ENCODE measurements at places on chromosomes 16 and 17.

DNA sequence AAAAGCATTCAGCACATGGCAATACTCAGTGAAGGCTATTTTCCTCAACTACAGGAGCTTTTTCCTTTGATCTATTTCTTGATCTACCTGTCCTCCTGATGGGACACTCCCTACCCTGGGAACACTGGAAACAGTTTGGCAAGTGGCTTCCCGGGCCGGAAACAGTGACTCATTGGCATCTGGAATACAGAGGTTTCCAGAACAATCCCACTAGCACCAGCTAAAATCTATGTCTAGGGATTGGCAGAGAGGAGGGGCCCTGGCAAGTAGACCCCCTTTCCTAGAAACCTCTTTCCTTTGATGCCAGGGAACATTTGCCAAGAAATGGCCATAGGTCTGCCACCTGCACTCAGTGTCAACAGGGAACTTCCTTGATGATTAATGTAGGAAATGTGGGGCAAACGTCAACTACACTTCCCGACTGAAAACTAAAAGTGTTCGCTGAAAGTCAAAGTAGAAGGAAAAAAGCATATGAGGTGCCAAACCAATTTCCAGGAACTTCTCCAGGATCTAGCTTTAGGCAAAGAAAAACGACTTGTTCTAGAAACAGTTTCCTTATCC is 30.4 kb upstream of the FBXW10B start:
- no peak for DNase-seq

- DNase-seq, result no peak
Measured at GRCh38 chr17:72206376-72206775, 85.6 kb downstream of the SOX9 start.

- DNase-seq, result no peak
Measured at GRCh38 chr16:65621640-65622039, 499.8 kb upstream of the CDH11 start.

DNA sequence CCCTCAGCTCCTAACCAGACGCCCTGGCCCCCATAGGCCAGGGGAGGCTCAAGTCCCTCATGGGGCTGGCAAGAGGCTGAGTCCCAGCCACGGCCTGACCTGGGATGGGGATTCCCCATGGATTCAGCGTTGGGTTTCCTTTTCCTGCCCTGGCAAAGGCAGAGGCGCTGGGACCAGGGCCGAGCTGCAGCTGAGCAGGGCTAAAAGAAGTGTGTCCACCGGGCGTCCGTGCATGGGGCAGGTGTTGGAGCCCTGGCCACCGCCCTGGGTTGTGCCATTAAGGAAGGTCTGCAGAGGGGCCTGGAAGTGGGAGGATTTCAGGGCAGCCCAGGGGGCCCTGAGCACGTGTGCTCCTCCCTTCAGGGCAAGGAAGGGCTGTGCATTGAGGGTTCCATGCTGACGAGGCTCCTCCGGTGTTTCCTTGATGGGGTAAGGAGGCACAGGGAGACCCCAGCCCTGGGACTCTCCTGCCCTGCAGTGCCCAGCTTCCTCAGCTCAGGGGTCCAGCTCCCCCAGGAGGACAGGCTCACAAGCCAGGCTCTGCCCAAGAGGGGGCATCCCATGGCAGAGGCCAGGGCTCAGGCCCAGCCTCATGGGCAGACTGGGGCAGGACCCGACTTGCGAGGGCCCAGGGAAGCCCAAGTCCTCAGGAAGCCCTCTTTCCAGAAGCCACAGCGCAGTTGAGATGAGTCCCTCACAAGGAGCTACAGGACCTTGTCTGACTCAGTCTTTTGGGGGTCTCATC is 10.1 kb downstream of the TBC1D26 start:
- no peak for DNase-seq

DNA sequence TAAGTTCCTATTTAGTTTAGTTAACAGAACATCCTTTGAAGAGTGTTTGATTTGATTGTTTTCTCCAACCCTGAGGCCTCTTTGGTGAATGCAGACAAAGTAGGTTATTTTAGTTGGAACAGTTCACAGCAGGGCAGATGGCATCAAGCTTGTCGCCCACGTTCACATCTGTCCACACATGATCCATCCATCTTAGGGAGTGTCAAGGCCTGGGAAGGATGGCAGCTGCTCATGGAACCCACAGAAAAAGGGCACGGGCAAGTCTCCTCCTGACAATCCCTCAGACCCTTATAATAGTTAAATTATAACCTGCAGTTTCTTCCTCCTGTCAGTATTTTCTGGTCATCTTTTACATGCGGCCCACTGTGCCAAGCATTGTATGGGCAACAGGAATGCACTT is 60.2 kb downstream of the KNOP1 start:
- DNase-seq, result no peak

DNA sequence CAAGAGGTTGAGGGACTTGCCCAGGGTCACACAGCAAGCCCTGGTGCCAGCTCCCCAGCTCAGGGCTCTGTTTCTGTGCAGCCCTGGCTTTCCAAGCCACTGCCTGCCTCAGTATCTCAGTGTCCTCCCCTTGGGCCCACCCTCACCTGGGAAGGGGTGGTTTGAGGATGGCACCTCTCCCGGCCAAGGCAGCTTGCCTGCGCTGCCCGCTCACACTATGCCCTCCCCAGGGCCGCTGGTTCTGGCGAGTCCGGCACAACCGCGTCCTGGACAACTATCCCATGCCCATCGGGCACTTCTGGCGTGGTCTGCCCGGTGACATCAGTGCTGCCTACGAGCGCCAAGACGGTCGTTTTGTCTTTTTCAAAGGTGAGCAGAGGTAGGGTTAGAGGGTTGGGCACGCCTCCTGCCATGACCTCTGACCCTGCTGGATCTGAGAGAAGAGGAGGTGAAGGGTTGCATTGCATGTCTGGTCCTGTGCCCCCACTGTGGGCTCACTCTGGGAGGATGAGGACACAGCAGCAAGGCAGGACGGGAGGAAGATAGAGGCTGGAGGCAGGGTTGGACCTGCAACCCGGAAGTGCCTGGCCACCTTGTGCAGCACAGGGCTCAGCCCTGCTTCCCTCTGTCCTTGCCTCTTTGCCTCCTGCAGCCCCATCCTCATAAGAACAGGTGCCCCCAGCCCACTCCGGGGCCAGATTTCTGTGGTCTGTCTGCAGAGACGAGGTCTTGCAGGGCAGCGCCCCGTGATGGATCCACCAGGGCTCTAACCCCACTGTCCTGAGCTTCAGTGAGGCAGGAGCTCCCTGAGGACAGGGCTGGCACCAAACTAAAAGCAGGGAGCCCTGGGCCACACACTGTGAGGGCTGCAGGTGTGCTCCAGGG is 16.7 kb downstream of the MMP15 start:
- DNase-seq, result no peak

DNA sequence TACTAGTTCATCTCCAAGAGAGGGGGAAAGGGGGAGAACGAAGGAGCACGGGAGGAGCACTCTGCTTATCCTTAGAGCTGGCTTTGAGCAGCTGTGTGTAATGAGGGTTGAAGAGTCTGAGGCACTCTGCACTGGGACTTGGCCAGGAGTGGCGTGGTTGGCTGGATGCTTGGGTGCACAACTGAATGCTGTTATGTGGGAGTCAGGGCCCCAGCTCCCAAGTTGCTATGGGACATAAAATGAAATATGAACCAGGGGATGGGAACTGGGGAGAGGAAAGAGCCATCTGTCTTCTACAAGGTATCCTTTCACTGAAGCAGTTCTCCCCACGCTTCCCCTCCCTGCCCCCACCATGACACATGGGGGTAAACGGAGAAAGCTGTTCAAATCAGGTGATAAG is 105.9 kb upstream of the ANKFN1 start:
- DNase-seq, result no peak

DNA sequence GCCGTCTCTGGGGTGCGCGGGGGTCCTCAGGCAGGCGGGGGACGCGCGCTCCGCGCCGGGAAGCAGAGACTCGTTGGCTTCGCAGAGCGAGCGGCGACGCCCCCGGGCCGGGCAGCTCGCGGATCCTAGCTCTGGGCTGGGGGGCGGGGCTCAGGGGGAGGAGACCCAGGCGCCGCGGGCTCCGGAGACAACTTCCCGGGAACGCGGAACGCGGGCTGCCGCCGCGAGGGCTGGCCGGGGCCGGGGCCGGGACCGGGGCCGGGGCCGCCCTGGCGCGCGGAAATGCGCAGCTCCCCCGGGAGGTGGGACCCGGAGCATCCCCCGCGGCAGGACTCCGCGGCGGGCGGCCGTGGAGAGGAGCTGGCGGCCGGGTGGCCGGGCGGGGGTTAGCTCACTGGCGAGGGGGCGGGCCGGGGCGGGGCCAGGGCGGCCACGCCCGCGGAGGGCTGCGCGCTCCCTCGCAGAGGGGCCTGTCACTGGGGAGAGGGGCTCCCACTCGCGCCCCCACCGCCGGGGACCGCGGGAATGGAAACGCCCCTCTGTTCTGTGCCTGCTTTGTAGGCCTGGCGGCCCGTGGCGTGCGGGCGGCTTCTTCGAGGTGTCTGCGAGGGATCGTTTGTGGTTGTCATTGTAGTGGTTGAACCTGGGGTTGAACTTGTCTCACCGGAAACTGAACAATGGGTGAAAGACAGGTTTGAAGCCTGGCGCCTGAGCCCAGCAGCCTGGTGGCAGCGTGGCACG is at the start of gene GAS7:
GAS7 (minus strand) TSS at position 98 of the 741 bp plus-strand sequence.
- peak; percentile 32 for DNase-seq

DNA sequence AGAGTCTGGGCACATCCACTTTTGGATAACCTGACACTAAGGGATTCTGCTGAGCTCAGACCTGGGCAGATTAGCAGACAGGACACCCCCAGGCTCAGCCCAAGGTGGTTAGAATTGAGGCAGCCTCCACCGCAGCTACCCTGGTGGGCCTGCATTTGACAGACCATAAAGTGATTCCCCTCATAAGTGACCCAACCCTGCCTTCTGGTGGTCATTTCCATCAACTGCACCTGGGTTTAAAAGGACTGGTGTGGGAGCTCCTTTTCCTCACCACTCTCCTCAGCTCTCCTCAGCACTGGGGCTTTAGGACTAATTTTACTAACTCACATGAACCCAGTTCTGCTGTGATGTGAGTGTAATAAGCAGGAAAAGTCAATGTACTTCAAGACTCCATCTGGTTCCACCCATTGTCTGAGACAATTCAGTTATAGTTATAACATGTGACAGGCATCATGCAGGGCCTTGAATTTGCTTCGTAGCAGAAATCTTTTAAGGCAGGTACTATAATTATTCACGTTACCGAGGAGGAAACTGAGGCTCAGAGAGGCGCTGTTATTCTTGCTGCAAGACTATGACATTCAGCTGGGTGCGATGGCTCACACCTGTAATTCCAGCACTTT is 42.5 kb downstream of the MYH3 start:
- DNase-seq, result peak; percentile 3

DNA sequence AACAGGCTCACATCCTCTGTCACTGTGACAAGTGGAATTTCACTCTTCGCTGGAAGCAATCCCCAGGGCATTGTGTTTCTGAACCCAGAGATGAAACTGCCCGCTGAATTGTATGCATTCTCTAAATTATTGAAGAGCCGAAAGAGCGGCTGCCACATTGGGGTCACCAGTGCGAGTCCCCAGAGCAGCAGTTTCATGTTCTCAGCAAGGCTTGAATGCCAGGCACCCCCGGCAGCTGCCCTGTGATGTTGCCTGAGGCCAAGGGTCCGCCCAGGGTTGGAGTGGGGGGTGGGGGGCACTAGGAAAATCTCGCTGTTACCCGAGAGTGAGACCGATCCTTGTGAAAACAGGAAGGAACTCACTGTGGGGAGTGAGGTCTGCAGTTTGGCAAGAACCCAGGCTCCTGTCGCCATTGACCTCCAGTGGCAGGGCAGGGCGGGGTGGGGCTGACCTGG is 20.7 kb upstream of the BCAR1 start:
- no peak for DNase-seq

GRCh38 chr17:62860962-62861873 is 53.1 kb upstream of the MARCHF10 start:
- no peak for DNase-seq

GRCh38 chr16:24146518-24146917 is 109.6 kb upstream of the CACNG3 start:
- no peak for DNase-seq
